ENCODE measurements at places on chromosomes 5 and 9.

- DNase-seq = no peak
Measured at GRCh38 chr9:72917892-72918509, 34.9 kb downstream of the ALDH1A1 start.

GRCh38 chr5:3613726-3614125 lies 18.1 kb downstream of the IRX1 start:
- no peak for DNase-seq

- no peak for DNase-seq
Measured at GRCh38 chr5:54692631-54693030, 175.1 kb downstream of the SNX18 start.

GRCh38 chr9:95505717-95506427 lies 10.9 kb downstream of the PTCH1 start:
- peak; percentile 10 for DNase-seq

DNA sequence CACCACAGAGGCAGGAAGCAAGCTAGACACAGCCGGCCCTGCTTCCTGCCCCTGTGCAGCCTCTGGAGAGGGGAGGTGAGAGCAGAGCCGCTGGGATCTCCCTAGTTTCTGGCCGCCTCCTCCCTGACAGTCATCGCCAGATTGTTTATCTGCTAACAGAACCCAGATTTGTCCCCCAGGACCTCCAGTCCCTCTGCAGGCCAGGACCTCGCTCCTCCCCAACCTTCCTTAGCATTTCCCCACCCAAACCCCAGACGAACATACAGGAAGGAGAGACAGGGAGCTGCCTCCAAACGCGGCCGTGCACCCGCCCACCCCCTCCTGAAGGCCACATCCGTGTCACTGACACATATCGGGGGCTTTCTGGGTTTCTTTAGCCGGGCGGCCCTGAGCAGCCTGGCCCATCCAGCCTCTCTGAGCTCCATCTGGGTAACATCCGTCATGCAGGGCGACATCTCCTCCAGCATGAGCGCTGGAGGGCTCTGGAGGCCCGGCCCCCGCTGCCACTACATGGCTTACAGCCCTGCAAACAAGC lies 47.5 kb downstream of the DBH start:
- no peak for DNase-seq

DNA sequence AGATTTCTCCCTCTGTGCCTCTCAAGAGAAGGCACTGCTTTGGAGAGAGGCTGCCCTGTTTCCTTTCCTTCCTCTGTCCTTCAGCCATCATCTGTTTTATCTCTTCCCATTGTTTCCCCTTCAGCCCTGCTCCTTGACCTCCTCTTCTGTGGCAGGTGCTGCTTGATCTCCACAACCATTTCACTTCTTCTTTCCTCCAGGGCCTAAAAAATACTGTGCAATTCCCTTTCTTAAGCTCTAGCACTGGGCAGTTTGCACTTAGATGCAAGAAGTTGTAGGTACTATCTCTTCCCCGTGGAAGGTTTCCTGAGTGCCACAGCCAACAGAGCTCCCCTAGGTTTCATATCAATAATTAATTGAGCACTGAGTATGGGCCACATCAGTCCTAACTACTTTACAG lies 8.8 kb upstream of the ADRB2 start:
- DNase-seq = no peak

- no peak for DNase-seq
Measured at GRCh38 chr5:94771742-94772141, 153.3 kb downstream of the SLF1 start.

DNA sequence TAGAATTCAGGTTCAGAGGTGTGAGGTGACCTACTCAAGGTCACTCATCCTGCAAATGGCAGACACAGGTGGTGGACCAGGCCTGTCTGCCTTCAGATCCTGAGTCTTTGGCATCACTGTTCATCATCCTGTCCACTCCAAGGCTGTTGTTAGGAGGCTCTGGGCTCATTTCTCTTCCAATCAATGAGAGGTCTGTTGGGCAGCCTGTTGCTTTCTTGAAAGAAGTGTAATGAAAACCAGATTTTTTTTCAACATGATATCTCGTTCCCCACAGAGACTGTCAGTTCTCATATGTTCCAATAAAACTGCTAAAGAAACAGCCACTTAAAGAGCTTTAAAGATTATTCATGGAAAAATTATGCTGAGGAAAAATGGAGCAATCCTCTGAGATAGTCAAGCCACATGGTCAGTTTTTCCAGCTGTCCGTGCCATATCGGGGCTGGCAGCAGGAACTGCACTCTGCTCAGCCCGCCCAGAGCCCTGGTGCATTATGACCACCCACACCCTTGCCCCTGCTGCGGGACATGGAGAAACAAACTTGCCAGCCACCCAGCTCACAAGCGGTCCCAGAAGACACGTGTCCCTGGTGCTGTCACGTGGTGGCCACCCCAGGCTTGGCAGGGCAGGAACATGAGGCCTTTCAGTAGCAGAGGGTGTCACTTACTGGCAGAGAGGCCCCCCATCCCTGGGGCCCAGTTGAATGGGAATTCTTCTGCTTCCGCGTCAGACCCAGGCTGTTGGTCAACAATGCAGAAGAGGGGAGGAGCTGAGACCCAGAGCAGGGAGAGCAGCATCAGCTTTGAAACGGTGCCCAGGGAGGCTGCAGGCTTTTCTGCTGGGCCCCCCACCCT lies 63.7 kb upstream of the ANGPTL2 start:
- DNase-seq = no peak

DNA sequence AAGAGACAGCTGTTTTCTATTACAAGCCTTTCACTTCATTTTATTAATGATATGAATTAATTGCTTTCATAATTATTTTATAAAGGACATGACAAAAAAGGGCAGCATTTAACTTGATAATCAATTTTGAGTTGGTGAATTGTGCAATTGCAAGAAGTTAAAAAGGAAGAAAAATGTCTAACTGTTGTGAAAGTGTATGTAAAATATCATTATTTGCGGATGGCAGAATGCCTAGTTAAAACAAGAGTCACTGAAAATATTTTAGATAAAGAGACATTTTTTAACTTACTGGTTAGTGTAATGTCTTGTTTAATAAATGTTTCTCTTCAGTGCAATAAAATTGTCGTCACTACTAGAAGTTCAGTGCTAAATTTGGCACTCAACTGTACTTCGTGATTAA lies 57.6 kb upstream of the HTR4 start:
- no peak for DNase-seq

GRCh38 chr5:170389550-170389892 lies 354 bp upstream of the KCNMB1 start:
- DNase-seq = no peak

GRCh38 chr5:126752081-126752785 lies 24.7 kb upstream of the LMNB1 start:
- DNase-seq = no peak

- DNase-seq = no peak
Measured at GRCh38 chr5:125775896-125776295, 647.3 kb upstream of the GRAMD2B start.

DNA sequence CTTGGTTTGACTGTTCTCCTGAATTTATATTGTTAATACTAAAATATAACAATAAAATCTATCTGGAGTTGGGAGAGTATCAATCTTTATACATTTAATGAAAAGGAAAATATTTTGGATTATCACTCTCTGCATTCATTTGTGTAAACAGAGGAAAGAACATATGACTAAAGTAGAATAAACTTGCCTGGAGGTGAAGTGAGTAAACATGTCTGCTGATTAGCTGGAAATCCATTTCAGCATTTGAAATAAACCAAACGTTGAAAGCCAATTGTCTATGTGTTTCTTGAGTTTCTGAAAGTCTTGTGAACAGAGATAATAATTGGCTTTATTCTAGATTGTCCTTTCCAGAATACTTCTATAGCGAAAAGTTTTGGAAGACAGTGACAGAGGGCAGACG lies 776.2 kb downstream of the SEMA5A start:
- no peak for DNase-seq

DNA sequence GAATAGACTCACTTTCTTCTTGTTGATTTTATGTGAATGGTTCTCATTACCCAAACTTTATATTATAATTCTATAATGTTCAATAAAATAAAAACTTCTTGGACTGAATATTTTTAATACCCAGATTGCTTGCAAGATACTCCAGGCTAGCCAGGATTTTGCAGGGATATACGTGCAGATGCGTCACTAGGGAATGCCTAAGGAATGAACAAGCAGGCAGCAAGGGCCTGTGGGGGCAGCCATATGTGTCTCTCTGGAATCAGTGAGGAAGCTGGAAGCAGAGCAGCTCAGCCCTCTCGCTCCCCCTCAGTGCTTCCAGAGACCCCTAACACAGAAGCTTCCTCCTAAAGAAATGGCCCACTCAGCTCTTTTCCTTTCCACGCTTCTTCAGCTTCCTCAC lies 457.4 kb downstream of the CCDC171 start:
- DNase-seq = no peak

GRCh38 chr5:94793113-94793815 lies 174.8 kb downstream of the SLF1 start:
- no peak for DNase-seq

- DNase-seq = no peak
Measured at GRCh38 chr9:109317311-109317978, 3.4 kb downstream of the EPB41L4B start.
